ENCODE measurements at places on chromosomes 5 and 9.

- no peak for DNase-seq
These were observed 171.9 kb downstream of the MAPKAP1 start for GRCh38 chr9:125534971-125535701.

DNA sequence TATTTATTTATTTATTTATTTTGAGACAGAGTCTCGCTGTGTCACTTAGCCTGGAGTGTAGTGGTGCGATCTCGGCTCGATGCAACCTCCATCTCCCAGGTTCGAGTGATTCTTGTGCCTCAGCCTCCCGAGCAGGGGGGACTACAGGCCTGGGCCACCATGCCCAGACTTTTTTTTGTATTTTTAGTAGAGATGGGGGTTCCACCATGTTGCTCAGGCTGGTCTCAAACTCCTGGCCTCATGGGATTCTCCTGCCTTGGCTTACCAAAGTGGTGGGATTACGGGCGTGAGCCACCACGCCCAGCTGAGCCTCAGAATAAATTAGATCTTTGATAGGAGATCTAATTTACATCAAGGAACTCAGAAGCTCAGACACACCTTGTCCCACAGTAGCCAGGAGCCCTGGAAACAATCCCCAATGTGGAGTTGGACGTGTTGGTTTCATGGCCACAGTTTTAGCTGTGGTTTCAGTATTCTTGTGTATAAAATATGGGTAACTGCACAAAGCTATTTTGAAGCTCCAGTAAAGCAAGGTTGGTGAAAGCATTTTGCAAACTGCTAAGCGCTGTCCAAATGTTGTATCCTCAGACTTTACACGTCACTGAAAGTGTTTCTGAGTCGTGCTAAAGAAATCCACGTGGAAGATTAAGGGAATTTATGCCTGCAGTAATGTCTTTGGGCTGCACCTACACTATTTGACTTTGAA is 3.0 kb upstream of the HNRNPAB start:
- DNase-seq, result no peak

- no peak for DNase-seq
These were observed 797 bp upstream of the FBXO38 start for GRCh38 chr5:148382961-148383360.

DNA sequence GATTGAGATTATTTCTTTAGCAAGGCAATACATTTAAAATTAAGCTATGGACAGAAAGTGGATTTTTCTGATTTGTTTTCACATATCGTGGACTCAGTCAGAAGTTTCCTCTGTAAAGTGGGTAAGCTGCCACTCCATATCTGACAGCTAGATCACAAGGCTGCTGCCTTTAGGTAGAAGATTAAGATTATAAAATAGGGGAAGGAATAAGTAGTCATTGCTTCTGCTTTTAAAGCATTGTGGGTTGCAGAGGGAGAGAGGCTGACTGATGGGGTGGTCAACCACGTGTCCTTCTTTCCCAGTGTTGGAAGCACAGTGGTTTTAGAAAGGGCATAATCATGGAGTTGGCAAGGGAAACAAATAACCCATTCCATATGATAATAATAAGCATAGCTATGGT is 74.3 kb upstream of the MOCS2 start:
- no peak for DNase-seq

DNA sequence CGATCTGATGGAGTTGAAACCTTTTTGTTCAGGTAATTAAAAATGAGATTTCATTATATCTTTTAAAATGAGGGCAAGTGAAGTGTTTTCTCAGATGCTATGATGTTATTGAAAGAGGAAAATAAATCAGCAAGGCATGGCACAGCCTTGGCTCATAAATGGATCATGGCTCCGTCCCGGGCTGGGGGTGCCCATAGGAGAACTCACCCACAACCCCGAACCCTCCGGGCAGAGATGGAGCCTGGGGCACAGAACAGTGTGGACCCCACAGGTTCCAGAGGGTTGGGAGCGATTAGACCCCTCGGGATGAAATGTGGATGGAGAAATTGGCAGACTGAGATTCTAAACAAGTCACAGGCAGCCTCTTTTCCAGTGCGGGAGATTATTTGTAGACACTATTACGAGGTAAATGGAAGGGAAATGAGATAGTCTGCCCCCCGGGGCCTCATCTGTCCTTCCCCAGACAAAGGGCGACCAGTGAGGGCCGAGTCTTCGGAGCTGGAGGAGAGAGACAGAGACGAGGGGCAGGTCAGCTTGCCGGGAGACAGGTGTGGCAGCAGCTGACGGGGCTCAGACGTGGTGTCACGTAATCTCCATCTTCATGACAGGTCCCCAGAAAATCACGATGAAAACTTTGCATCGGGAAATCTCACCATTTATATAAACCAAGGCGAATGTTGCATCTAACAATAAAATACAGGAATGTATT is 33.7 kb downstream of the NDUFS6 start:
- DNase-seq, result no peak

DNA sequence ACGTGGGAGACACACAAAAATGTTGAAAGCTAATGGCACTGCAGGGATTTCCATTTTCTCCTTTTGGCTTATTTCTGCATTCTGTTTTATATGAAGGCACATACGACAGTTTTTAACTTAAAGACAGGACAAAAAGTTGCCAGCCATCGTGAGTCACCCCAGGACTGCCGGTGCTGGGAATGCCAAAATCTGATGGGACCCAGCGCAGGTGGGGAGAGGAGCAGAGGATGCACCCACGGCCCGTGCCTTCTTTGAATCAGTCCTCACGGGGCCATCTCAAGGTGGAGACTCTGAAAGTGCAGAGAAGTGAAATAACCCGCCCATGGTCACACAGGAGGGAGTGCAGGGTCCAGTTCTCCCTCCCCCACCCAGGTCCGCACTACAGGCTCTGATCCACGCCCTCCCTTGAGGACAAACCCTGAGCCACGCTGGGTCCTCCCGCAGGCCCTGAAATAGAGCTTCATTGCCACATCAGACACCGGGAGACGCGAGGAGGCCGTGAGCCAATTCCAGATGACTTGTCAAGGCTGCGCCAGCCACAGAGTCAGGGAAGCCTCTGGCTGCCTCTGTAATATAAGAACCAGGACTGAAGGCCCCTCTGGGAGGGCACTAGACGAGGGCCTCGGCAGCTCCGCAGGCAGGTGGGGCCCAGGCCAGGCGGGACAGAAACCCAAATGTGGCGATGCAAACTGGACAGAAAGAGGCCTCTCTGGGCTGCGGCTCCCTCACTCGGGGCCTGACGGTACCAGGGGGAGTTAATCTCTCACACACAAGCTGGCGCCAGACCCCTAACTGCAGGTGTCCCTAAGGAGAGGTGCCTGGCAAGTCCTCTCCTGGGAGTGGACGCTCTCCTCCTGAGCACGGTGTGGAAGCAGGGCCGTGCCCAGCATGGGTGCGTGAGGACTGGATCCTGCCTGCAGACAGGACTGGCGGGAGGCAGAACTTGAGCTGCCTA is 22.9 kb downstream of the ADAMTS2 start:
- no peak for DNase-seq

GRCh38 chr5:83644301-83644700 is 76.4 kb downstream of the HAPLN1 start:
- DNase-seq, result no peak

GRCh38 chr5:78562714-78563330 is 85.8 kb downstream of the LHFPL2 start:
- no peak for DNase-seq

GRCh38 chr9:36191290-36191645 is 547 bp downstream of the CLTA start:
- DNase-seq, result no peak

DNA sequence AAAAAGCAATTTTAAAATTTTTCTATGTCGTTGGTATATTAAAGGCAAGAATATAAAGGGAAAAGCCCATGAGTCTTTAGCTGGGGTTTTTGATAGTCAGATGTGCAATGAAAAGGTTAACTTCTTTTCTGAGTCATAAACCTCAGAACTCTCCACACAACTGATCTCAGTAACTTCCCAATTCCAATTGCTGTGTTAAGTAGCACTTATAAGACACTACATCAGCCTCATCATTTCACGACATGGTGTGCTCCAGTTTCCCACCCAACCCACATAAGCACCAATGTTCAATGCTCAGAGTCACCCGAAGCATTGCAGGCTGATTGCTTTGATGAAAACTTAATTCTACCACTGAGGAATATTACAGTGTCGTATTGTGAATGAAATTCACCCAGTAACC is 155.8 kb downstream of the TSSK1B start:
- DNase-seq, result no peak
